Stimulated activated CD4-positive, alpha-beta T cell treated with anti-CD3 and anti-CD28 coated beads, Interleukin-1b, Interleukin-23, amount 100 ng/mL, for 48 hours (primary cell): ENCODE measurements at places on chromosomes 12 and 14.

DNA sequence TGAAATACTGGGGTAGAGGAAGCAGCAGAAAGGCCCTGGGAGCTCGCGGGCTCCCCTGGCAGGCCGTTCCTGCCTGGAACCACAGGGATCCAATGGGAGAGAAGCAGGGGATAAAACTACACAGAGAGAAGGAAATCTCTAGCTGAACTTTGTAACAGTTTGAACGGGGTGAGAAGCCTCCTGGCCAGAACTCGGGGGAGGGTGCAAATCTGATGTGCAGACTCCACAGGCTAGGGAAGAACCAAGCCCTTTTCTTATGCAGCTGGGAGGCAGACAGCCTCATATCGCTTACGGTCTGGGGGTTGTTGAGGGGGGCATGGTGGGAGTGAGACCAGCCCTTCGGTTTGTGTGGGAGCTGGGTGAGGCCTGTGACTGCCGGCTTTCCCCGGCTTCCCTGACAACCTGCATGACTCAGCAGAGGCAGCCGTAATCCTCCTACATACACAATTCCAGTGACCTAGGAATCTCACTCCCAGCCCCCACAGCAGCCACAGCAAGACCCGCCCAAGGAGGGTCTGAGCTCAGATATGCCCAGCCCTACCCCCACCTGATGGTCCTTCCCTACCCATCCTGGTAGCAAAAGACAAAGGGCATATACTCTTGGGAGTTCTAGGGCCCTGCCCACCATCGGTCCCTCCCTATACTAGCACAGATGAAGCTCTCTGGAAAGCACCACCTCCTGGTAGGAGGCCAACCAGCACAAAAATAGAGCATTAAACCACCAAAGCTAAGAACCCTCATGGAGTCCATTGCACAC, 143.0 kb downstream of the TMTC1 start:
- no peak for DNase-seq

GRCh38 chr14:23801766-23802165, 151.8 kb upstream of the DHRS4 start:
- DNase-seq, result no peak

DNA sequence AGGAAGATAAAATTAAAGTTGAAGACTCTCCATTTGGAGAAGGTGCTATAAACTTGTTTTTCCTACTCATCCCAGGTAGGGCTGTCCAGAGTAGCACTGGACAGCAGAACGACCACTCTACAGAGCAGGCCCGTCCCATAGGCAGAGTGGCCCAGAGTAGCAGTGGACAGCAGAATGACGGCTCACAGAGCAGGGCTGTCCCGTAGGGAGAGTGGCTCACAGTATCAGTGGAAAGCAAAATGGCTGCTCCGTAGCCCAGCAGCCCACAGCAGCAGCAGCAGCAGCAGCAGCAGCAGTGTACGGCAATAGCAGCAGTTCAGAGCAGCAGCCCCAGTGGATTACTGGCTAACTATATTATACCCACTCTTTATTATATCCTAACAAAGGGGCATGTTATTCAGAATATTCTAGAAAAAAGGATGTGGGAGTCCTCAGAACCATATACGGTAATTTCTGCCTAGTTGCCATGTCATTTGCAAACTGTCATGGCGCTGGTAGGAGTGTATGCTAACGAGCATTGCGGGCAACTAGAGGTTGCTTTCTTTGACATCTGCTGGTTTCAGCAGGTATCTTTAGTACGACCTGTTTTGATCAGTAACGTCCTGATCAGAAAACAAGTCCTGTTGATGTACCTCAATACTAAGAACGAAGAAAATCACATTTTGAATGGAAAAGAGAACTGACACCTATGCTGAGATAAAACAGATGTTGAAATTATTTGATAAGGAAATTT, 567.3 kb downstream of the SLC16A7 start:
- no peak for DNase-seq

- no peak for DNase-seq
Observed at GRCh38 chr14:100737526-100737925, 10.8 kb downstream of the DLK1 start.

GRCh38 chr12:127489061-127489460, 777.9 kb upstream of the TMEM132C start:
- no peak for DNase-seq

GRCh38 chr12:575948-576614, 87.2 kb downstream of the NINJ2 start:
- DNase-seq, result peak; percentile 84

DNA sequence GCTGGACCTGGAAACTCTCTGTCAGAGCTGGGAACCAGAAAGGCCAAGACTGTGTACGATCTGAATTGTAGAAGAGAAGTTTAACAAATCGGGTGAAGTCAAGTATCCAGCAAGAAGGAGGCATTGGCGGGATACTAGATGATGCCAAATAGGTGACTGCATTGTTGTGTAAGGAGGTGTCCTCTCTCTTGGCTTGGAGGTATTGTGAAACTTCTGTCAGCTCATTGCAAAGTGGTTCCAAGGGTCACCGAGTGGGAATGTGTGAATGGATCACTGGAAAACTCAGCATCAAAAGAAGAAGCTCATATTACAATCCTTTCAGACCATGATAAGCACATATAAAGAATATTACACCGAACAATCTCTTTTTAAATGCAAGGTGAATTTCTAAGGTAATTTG, 11.7 kb downstream of the NAV3 start:
- no peak for DNase-seq

- no peak for DNase-seq
Observed at GRCh38 chr14:102699416-102700110, 77.7 kb upstream of the TRAF3 start.

DNA sequence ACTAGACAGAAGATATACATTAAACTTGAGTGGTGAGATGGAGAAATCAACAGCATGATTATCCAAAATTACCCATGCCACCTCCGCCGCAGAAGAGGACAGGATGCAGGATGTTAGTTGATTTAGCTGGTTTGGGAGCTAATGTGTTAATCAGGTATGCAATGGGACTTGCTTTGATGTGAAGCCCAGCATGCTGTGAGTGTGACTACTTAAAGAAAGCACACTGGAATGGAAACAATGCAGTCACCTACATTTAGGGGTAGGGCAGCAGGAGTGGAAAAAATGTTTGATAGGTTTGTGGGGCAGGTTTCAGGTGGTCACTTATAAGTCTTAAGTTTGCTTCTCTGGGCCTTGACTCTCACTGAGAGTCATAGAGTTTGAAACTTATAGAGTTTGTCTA, 170.0 kb upstream of the DAAM1 start:
- no peak for DNase-seq

GRCh38 chr12:7015555-7016370, 2.5 kb downstream of the LPCAT3 start:
- no peak for DNase-seq

DNA sequence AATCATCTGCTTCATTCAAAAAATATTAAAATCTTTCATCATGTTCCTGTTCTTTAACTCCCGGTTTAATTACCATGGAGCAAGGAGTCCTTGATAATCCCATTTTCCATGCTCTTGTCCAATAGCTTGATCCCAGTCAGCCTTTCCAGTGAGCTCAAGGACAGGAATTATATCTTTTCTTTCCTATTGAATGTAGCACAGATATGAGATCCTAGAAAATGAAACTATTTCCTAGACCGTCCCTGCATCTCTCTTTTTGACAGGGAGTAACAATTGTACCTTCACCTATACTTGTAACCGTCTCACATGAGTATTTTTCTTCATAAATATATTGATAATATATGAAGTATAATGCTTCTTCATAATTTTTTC, 35.6 kb downstream of the PIK3C2G start:
- no peak for DNase-seq

DNA sequence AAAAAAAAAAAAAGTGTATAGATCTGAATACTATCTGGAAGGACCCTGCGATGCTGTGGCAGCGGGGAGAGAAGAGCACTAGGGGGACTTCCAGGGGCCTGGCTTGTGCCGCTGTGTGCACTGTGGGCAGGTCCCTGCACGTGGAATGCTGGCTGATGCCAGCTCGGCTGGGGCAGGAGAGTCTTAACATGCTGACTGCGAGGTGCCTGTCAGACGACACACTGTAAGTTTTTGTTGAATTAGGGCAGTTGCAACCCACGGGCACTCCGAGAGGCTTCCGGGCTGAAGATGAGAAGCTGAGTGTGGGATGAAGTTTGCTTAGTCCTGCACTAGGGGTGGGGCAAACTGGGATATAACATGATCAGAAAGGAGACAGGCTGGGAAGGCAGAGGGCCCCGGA, 10.7 kb downstream of the GLT1D1 start:
- DNase-seq, result no peak

DNA sequence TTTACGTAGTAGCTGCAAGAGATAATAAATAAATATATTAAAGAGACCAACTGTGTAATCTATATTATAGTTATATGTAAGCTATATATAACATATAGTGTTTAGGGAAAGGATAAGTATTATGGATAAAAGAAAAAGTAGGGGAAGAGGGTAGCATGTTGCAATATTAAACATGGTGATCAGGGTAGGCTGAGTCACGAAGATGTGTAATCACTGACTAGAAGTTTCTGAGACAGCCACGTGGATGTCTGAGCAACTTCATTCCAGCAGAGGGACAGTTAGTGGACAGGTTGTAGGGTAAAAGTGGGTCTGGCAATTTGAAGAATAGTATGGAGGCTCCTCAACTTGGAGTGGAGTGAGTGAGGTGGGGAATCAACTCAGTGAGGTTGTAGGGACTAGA, 109.7 kb downstream of the ANO4 start:
- DNase-seq, result no peak

- peak; percentile 92 for DNase-seq
Observed at GRCh38 chr14:51989293-51990234, at the start of gene RTRAF. RTRAF (plus strand) TSS chr14:51989546; CDS start chr14:51989640, 94 bp downstream.

- DNase-seq, result no peak
Observed at GRCh38 chr12:70692681-70693288, 55.6 kb upstream of the PTPRB start.

DNA sequence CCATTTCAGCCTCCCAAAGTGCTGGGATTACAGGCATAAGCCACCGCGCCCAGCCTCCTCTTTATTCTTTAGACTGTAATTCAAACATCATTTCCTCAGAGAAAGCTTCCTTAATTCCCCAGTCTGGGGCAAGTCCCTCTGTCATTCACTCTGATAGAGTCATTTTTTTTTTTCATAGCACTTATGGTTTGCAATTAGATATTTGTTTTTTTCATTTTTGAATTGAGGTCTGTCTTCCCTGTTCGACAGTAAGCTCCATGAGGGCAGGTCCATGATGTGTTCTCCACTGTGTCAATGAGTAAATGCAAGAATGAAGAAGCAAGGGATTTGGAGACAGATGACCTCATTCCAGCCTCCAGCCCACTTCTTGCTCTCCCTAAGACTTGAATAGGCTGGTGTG, 12.1 kb downstream of the ASIC1 start:
- DNase-seq, result no peak

GRCh38 chr14:67911562-67911961, 92.0 kb downstream of the RAD51B start:
- no peak for DNase-seq

DNA sequence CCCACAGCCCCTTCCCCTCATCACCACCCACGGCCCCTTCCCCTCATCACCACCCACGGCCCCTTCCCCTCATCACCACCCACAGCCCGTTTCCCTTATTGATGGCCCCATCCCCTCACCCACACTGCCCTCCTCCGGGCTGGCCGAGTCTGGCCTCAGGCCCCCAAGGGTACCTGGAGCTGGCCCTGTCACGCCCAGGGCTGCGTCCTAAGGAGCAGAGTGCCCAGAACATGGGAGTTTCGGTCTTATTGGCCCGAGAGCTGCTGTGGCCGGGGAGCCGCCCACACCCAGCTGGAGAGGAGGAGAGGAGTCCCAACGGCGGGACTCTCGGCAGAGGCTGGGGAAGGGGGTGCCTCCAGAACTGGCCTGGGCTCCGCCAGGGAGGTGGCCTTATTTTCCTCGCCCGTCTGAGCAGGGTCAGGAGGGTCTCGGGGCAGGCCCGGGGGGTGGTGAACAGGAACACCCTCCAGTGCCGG, 182.3 kb downstream of the KIF26A start:
- no peak for DNase-seq

GRCh38 chr12:94308612-94309011, 151.1 kb downstream of the CEP83 start:
- DNase-seq, result no peak

GRCh38 chr12:107386569-107386968, 293.2 kb upstream of the CRY1 start:
- no peak for DNase-seq

DNA sequence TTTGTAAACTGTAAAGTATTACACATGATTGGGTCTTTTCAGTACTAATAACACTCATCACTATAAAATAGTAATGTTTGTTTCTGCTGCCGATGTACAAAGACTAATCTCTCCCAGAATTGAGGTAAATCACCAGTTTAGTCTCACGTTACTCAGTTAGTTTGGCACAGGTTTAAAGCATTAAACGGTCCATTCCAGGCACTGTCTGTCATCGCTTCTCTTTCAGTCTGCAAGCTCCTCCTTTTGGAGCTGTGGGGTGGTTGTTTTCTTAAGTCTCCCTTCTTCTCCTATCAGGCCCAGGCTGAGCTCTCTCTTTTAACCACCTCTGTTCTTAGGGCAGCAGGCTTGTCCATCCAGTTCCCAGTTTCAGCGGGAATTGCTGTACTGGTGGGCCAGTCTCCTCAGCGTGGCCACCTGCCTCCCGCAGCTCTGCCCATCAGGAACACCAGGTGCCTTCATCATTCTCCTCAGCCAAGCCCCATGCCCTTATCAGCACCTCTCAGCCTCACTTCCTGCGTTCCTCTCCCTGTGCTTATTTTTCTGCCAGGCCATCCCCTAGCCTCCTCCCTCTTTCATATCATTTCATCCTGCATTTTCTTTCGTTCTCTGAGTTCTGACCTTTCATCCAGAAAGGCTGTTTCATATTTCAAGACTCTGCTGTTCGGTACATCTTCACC, 149.0 kb downstream of the TGFB3 start:
- DNase-seq, result no peak

GRCh38 chr12:26699237-26699636, 133.8 kb downstream of the ITPR2 start:
- DNase-seq, result no peak

- no peak for DNase-seq
Observed at GRCh38 chr14:74415115-74415437, 10.9 kb downstream of the SYNDIG1L start.

DNA sequence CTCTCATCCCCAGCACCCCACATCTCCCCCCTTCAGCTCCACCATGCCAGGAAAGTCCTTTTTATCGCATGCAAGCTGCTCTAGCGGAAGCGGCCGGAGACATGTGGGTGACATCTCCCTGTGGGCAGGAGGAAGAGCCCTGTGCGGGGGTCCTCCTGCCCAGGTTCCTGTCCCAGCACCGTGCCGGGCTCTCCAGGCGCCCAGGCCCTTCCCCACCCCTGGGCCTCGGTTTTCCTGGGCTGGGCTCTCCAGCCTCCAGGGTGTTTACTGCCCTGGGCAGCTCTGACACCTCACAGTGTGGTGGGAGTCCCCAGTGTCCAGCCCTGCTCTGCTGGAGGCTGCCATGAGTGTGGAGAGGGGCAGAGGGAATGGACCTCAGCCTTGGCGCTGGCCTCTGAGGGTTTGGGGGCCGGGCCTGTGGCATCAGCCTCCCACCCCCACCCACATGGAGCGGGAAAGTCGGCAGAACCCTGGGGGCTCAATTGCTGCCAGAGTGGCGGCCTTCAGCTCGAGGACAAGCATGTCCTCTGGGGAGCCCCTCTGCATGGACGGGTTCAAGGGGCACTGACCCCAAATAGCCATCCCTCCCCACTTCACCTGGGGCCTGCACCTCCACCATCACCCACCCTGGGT, 16.9 kb downstream of the ASPG start:
- DNase-seq, result no peak

- no peak for DNase-seq
Observed at GRCh38 chr12:72471806-72472205, 199.6 kb downstream of the TRHDE start.

GRCh38 chr14:70780396-70781075, 28.8 kb downstream of the MAP3K9 start:
- DNase-seq, result no peak
